ENCODE measurements at places on chromosomes 1 and 21.

DNA sequence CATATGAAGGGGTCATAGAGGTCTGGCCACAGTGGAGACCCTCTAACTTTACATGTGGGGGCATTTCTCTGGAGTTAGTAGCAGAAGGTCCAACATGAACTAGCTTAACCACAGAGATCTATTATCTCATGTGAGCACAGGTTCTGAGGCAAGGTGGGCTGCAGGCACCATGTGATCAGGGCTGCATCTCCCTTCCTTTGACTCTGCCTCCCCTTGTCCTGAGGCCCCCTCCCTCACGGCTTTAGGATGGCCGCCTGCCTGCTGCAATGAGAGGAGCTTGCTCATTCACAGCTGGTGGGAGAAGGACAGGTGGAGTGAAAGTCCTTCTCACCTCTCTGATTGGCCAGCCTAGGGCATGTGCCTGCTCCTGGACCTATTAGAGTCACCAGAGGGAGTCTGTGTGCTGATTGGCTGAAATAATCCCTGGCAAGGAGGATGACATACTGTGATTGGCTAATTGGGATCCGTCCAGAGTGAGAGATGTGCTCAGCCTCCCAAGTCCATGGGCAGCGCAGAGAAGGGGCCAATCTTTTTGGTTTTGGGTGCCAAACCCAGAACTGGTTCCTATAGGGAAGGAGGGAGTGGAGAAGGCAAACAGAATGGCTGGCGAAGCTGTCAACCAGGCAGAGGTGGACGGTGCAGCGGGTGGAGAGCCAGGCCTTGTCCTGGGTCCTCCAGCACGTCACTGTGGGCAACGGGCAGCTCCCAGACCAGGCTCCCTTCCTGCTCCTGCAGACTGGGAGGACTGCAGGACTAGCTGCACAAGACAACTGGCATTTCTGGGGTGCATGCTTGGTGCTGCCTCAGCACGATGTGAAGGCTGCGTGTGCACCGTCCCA, 39.4 kb upstream of the C1orf174 start:
- no peak for DNase-seq

GRCh38 chr1:67372898-67373297, 57.3 kb downstream of the SERBP1 start:
- DNase-seq = no peak

DNA sequence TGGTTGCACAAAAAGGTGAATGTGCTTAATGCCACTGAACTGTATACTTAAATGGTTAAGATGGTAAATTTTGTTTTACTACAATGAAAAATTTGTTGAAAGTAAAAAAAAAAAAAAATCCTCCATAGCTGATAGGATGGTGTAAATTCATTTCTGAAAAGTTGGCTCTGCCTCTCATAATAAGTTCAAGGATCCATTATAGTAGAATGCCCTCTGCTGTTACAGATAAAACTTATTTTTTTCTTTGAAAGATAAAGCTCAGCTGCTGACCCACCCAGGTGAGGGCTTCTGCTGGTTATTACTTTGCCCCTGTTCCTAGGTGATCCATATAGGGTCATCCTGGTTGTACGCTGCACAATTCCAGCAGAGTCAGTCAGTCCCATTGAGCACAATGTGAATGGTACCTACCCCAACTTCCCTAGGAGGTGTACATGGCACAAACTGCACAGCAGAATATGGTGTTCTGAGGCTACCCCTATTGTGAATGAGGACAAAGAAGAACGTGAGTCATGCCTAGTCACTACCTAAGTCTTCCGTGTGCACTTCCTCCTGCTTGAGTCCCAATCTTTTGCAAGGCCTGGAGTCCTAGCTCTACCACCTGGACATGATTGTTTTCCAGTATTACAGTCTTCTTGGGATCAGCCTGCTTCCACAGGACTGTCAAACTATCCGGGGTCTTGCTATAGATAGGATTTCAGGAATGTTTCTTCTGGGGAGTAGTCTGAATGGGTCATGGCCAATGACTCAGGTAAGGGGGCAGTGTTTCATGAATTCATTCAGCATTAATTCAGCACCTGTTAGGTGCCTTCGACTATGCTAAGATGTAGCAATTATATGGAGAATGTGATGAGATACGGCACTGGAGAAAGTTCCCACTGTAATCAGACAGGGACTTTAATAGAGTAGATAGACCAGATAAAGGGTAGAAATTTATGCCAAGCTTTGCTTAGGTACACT, 20.8 kb upstream of the CD5L start:
- no peak for DNase-seq

DNA sequence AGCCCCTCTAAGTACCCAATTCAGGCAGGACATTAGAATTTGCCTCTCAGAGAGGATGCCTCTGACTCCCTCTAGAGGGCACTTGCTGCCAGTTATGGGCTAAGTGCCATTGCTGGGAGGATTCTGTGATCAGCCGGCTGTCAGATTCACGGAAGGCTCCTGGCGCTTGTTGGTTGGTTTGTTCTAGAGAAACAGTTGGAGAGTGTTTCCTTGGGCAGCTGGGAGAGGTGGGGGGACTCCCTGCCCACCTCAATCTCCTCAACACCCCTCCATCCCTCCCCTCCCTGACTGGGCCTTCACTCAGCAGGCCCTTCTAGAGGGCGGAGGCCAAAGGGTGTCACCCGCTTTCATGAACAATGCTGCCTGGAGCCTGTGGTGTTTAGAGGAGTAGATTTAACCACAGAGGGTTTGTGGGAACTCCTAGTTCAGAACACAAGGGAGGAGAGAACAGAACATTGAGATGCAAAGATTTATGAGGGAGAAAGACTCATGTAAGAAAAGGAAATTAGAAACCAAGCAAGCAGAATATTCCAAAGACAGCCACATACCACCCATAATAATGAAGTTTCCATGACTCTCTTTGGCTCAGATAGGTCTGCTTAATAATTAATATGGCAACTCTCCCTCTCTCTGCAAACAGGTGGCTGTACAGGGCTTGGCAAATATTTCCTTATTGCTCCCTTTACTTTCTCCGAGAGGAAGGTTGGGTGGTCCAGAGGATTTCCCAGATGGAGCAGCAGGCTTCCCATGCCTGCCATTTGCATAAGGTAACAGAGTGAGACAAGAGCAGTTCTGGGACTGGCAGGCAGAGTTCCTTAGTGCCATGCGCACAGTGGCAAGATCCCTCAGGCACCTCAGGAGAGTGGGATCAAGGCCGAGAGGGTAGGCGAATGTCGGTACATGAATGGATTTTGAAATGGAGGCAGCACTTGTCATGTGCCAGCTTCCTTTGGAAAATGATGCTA, 30.0 kb upstream of the ACP6 start:
- peak; percentile 50 for DNase-seq

DNA sequence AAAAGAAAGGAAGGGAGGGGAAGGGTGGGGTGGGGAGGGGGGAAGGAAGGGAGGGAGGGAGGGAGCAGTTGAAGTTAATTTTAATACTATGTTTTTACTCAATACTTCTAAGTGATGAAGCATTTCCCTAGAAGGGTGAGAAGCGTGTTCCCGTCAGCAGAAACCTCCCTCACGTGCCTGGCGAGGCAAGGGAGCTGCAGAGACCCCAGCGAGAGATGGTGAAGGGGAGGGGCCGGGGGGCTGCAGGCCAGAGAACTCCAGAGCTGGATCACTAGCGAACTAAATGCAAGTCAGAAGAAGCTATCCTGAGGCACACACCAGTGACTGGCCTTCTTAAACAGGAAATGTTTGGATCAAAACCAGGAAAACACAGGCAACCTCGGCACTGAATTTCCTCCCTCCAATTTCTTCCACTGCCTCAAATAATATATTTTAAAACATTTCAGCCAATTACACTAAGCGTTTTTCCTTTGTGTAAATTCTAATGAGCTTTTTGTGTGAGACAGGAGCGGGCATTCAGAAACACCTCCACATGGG, 18.0 kb downstream of the WDR4 start:
- DNase-seq = no peak

GRCh38 chr1:72557446-72558049, 275.2 kb upstream of the NEGR1 start:
- DNase-seq = no peak

Data from anterior cingulate cortex (tissue), 58 donors.